Epithelial cell of proximal tubule (primary cell): ENCODE measurements at places on chromosomes 4 and X. TPM values are rescaled to one million over a fixed set of nuclear protein-coding genes. Genes with fewer than 3 reads are reported as not detected.

MAGEB16 gene
- total RNA-seq, result not detected in 2 replicates

UCHL1 gene
- 1,473 and 2,223 TPM in 2 replicates for total RNA-seq

- no peak for DNase-seq
These were observed 46.7 kb downstream of the MAOB start for GRCh38 chrX:43835559-43835958.

DNA sequence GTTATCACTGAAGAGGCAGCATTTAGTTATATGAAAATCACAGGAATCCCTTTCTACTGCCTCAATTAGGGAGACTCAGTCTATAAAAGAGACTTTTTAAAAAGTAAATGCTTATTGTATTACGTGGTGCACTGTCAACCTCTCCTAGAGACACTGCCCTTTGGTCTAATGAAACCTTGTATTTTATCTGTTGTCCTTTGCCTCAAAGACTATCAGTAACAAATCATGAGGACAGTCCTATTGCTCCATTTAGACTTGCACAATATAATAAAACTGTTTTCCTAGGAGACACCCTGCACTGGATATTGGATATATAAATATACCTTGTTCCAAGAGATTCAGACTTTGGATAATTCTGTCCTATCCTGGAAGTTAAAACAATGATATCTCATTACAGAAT is 34.2 kb downstream of the VCX3A start:
- no peak for DNase-seq

DNA sequence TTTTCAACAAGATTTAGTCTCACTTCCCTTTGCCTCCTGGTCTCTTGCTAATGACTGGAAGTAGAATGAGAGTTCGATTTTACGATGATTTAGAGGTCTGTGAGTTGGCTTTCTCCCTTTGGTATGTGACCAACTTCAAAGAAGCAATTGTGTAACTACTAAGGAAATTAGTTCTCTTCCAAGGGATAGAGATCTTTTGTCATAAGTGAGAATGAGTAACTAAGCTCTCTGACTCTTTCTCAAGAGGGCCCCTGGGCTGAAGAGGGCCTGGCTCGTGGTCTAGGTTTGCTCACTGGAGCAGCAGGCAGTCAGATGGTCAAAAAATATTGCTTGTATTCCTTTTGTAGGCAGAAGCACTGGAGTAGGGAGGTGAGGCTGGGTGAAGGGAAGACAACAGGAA is 176.3 kb downstream of the ENOX2 start:
- DNase-seq, result peak; percentile 73

BMX gene
- total RNA-seq, result not detected in 2 replicates

ADH1B gene
- total RNA-seq, result not detected in 2 replicates

DNA sequence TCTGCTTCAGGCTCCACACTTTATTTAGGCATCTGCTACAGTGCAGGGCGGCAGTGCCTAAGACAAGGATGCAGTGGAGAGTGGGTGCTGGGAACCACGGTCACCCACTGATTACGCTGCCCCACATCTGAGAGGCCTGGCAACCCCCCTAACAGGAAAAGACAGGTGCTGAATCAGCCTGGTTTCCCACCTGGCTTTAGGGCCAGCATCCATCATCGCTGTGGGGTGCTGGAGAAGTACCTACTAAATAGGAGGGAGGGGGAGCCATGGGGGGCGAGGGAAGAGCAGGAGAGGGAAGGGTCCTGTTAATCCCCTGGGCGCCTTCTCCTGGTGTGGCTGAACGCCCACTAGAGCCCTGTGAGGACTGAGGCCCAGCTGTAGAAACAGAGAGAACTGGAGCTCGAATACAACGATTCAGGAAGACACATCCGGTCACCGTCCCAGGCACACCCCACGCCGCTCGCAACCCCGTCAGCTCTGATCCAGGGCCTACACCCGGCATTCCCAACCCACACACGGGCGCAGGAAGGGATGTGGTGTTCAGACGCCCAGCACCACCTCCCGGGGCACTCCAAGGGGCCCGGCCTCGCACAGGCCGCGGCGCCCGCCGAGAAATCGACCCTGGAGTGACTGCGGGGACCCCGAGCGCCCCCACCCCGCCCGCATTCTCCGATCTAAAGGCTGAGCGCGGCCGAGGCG is 554 bp downstream of the DCTD start:
- DNase-seq, result no peak

ETDA gene
- total RNA-seq, result not detected in 2 replicates

NKAP gene
- total RNA-seq, result 3.2 and 5.0 TPM in 2 replicates

CT47C1 gene
- not detected in 2 replicates for total RNA-seq

GRCh38 chrX:17669458-17669857 is 67.8 kb upstream of the SCML1 start:
- DNase-seq, result no peak

- DNase-seq, result no peak
These were observed 2256.1 kb upstream of the AGA start for GRCh38 chr4:179698321-179698720.

DNA sequence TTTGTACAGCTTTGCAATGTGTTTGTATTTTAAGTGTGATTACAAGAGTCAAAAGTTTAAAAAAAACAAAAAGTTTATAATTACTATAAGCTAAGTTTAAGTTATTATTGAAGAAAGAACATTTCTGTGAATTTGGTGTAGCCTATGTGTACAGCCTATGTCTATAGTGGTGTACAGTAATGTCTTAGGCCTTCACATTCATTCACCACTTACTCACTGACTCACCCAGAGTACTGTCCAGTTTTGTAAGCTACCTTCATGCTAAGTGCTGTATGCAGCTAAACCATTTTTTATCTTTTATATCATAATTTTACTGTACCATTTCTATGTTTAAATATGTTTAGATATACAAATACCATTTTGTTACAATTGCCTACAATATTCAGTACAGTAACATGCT is 182.3 kb downstream of the RPA4 start:
- no peak for DNase-seq
